NCI-H2081 treated with DMSO at 0.1 percent for 48 hours (cell line): ENCODE measurements at places on chromosomes 4 and X.

- DNase-seq: no peak
These were observed 116.3 kb downstream of the SHROOM4 start for GRCh38 chrX:50697691-50698090.

DNA sequence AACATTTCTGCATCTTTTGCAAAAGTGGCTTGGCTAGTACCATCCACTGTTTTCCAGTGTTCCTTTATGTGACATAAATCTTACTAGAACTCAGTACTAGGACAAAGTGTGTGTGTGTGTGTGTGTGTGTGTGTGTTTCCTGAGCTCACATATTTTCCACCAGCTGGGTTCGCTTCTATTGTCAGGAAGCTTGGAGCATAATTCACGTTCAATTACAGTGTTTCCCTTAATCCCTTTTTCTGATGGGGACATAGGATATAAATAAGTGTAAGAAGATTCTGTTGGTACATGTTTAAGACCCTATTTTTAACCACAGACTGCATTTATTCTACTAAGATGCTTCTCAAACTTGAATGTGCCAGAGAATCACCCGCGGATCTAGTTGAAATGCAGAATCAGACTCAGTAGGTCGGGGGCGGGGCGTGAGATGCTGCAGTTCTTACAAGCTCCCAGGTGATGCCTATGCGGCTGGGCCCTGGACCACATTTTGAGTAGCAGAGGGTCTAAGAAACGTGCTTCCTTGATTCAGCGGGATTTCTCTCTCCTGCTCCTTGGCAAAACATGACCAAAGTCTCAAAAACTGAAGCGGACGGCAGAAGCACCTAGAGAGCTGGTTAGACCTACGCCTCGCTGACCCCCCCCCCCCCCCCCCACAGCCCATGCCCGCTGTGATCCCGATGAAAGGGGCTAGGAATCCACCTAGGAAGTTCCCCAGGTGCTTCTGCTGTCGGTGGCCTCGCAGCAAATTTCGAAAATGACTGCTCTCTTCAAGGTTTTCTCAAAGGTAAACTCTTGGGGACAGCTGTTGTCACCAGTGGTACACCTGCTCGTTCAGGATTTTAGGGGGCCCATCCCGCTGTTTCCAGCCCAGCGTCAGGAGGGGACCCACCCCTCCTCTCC, 797 bp downstream of the CD99L2 start:
- DNase-seq: no peak

GRCh38 chr4:164768516-164768915, 14.6 kb downstream of the SMIM31 start:
- DNase-seq: no peak

- DNase-seq: no peak
These were observed 6.3 kb downstream of the BMPR1B start for GRCh38 chr4:94764069-94764468.

DNA sequence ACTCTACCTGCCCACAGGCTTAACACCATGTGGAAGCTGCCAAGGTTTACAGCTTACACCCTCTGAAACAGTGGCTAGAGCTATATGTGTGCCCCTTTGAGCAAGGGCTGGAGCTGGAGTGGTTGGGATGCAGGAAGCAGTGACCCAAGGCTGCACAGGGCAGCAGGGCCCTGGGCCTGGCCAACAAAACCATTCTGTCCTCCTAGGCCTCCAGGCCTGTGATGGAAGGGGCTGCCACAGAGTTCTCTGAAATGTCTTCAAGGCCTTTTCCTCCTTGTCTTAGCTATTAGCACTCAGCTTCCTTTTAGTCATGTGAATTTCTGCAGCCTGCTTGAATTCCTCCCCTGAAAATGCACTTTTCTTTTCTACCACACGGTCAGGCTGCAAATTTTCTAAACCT, 84.9 kb downstream of the IL13RA2 start:
- DNase-seq: no peak

- DNase-seq: no peak
These were observed 10.1 kb downstream of the TKTL1 start for GRCh38 chrX:154305541-154306205.

GRCh38 chr4:7247521-7247920, 55.2 kb downstream of the SORCS2 start:
- DNase-seq: no peak

DNA sequence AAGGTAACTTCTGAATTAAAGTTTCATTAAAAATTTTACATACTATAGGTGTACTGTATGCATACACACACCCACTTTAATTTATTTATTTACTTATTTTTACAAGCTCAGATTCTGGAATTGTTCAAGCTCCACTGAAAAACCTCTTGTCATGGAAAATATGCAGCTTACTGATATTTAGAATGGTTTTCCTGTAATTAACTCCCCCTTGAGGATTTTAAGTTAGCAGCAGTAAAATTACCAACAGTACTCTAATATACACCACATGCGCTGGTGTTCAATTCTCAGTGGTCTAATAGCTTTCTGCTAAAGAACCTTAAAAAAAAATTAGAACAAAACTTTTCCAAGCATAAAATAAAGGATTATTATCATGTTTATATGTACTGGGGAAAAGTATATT, 12.0 kb downstream of the MAB21L2 start:
- DNase-seq: no peak

DNA sequence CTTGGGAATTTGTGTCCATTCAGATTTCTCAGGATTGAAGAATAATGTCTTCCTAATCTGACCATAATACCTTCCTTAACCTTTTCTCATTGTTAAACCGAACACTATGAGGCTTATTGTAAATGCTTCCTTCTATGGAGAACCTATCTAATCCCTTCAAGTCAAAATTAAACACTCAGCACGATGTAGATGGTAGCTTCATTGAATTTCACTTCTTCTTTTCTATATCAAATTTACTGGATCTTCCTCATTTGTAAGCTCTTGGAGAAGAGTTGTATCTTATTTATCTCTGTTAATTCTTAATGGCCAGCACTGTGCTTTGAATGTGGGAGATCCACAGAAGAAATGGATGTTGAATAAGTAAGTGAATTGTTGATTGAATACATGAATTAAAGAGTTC, 109.0 kb upstream of the RAPGEF2 start:
- no peak for DNase-seq
